ENCODE measurements at places on chromosomes 6 and 20.

DNA sequence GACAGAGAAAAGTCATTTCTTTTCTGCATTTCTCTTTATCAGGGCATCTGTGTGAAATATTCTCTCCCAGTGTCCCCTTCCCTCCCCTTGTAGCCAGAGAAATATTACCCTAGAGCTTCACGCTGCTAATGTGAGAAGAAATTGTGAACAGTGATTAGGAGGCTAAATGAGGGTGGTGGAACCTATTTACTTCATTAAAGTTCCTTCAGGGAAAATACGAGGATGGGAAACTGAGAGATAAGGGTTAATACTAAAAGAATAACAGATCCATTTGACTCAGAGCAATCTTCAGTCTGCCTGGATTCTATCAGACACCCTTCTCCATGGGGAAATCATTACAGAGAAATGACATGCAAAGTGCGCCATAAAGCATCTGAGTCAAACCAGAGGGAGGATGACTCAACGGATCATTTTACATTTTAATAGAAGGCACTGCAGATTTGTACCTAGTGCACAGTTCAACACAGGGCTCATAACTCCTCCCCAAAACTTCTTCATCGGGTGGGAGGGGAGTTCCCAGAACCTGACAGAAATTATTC is 131.3 kb downstream of the GJA10 start:
- DNase-seq: peak; percentile 73

DNA sequence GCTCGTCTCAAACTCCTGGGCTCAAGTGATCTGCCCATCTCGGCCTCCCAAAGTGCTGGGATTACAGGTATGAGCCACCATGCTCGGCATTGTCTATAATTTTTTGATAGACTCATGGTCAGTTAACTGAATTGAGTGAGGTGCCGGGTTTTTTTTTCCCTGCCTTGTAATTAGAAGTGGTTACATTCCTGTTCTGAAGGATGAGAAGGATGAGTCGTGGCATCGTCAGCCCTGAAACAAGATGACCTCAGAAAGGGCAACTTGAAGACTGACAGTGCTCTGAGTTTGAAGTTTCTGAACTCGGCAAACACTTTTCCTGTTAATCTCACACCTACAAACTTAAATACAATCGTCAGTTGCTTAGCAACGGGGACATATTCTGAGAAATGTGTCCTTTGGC is 158.7 kb upstream of the PDE10A start:
- no peak for DNase-seq

DNA sequence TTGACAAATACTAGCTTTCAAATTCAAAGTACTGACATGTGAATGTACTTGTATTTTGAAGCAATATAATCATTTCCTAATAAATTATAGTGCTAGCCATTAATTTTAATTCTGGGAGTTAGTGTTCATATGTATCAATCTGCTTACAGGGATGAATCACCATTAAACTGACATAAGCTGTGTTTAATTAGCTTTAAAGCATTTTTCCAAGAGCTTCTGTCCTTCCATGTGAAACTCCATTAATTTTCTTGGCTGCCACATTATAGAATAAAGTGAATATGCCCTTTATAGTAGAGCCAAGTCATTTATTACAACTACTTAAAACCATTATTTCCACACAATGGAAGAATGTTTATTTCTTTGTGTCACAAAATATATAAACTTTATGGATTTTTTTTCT is 150.8 kb downstream of the COL21A1 start:
- DNase-seq: no peak

GRCh38 chr6:132202574-132202973 is 198.7 kb downstream of the MOXD1 start:
- DNase-seq: peak; percentile 82

DNA sequence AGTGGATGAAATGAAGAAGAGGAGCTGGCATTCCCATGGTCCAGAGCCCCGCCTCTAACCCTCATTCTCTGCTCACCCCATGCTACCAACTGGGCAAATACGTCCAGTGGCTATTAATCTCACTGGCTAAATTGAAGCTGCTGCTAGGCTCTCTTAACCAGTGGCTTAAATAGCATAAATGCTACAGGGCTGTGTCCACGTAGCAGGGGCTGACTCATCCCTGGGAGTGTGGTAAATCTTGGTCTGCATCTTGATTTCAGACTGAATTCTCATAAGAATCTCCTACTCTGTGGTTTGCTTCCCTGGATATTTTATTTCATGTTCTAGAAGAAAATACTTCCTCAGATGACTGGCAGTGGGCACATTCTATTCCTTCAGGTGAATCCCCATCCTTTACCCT is 193.1 kb upstream of the ARG1 start:
- DNase-seq: peak; percentile 35

DNA sequence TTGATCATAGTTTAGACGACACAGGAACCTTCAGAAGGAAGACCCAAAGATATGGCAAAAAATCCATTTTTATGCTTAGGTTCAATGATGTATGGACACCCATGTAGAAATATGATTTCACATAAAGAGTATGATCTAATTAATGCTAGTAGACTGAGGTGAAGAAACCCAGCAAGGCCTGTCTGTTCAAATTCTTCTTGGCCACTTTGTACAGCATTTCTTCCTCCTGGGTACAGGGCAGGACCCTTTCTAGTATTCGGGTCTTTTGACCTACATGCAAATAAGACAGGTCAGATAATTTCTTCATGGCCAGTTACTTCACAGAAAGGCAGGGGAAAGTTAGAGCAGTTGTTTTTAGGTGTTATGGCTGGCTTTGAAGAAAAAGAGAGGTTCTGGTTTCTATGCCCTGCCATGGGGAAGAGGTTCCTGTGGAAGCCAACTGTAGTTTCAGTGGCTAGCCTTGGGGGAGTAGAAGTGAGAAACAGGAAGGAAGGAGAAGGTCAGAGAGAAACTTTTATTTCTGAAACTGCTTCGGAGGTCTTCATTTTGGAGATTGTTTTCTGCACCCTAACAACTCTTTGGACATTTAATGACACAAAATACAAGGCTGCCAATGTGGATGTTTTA is 208.3 kb downstream of the PTPRK start:
- no peak for DNase-seq

GRCh38 chr6:19866173-19866984 is 29.2 kb downstream of the ID4 start:
- DNase-seq: no peak

- no peak for DNase-seq
These were observed 99.5 kb downstream of the FYN start for GRCh38 chr6:111773501-111774345.

DNA sequence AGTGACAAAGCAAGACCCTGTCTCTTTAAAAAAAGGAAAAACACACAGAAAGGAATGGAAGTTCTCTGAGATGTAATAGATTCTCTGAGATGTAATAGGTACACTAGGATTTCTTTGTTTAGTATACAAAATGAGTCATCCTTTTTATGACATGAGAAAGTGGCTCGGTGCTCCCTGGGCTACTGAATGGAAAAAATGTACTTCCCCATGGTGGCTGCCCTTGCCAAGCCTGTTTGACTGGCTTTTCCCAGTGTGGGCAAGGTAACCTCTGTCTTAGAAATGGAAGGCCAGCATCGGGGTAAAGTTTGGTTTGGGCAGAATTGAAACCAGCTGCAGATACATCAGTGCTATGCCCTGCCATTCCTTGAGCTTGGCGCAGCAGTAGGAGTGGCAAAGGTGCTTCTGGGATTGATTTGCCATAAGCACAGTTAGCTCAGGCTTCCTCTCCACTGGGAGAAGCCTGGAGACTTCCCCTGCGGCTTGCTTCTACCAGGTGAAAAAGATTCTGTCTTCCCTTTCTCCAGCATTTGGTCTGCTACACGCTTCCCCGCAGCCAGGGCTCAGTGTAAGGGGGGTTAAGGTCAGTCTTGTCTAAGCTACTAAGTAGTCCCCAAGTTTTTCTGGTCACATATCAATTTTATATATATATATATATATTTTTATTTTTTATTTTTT is 24.5 kb downstream of the ARFGEF2 start:
- DNase-seq: peak; percentile 46

DNA sequence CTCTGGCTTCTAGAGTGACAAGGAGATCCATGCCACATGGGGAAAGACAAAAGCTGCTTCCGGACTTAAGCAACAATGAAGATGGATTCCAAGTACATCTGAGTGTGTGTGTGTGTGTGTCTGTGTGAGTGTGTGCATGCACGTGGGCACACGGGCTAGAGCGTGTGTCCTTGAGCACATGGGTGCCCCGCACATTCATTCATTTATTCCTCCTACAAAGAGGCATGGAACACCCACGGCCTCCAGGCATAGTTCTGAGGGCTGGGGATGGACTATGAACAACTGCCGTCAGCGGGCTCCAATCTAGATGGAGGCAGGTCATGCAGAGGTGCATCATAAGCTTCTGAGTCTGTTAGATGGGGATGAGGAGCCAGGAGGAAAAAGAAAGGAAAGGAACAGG is 49.1 kb downstream of the GRM4 start:
- DNase-seq: no peak

Measured in cardiac fibroblast (primary cell).